ENCODE measurements at places on chromosomes 13 and 19.

- no peak for DNase-seq
Measured at GRCh38 chr19:11096210-11096841, 7.1 kb downstream of the LDLR start.

- peak; percentile 86 for DNase-seq
Measured at GRCh38 chr13:76980075-76980718, 11.7 kb upstream of the CLN5 start.

DNA sequence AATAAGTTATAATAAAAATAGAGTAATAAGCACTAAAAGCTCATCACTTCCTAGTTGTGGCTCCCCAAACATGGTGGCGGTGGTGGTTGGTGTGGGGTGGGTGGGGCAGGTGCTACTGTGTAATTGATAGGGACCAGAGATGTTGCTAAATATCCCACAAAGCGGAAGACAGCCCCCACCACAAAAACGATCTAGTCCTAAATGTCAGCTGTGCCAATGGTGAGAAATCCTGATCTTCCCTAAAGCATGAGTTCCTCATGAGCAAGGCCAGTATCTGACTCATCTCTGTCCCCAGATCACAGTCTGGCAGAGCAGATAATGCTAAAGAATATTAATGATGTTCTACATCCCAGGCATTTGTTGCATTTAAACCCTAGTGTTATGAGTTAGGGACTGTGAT is 1.9 kb upstream of the EDDM13 start:
- DNase-seq, result no peak

DNA sequence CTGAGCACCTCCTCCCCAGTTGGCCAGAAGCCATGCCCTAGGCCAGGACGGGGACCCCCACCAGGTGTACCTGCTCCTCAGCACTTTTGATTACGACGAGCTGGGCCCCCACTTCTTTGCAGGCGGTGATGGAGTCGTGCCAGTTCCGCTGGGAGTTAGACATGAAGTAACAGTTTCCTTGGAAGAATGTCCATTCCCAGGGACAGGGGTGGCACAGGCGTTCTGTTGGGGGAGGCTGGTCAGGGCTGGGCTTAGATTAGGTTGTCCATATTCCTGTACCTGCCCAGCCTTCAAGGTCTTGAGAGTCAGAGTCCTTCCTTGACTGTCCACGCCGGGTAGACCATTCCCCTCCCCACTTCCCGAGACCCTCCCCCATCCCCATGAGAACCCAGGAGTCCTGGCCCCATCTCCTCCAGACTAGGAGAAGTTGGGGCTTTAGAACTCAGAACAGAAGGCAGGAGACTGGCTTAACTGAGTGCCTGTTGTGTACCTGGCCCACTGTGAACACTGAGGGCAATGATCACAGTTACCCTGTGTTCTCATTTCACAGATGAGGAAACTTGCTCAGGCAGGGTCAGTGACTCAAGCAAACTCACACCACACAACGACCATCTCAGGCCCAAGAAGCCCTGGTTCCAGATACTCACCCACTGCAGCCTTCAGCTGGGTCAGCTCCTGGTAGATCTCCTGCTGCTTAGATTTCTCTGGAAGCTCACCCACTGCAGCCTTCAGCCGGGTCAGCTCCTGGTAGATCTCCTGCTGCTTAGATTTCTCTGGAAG is 2.3 kb downstream of the CD209 start:
- DNase-seq, result no peak

- DNase-seq, result no peak
Measured at GRCh38 chr19:19347401-19348110, 26.9 kb downstream of the MAU2 start.

Measured in GM19239 (cell line).